CD4-positive, alpha-beta memory T cell (primary cell): ENCODE measurements at places on chromosomes 6 and 20.

- DNase-seq = no peak
Measured at GRCh38 chr6:30363459-30363858, 18.5 kb downstream of the RPP21 start.

DNA sequence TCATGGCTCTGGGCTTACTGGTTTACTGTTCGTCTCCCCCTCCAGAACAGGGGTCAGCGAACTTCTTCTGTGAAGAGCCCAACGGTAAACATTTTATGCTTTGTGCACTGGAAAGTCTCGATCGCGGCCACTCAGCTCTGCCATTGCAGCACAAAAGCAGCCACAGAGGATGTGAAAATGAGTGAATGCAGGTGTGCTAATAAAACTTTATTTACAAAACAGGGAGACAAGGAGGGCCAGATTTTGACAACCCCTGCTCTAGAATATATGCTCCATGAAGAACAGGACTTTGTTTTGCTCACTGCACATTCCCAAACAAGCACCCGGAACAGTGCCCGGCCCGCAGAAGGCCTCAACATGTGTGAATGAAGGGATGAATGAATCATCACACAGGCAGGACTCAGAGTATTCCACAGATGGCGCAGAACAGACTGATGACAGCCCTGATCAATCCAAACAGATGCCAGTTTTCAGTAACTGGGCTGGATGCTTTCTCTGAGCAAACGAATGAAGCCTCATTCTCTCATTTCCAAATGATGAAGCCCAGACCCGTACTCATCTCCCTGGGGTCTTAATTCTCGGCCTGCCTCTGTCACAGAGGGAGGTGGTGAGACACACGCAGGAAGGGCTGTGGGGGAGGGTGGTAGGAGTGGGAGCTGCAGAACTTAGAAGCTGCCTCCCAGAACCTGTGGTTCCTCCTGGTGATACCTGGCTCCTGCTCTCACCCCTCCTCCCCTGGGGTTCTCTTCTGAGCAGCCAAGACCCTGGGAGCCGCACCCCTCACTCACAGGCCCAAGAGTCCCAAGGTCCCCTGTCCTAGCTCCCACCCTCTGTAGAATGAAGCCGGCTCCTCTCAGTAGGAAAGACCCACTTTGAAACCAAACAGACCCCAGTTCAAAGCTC lies 196.4 kb downstream of the PREX1 start:
- DNase-seq = no peak

DNA sequence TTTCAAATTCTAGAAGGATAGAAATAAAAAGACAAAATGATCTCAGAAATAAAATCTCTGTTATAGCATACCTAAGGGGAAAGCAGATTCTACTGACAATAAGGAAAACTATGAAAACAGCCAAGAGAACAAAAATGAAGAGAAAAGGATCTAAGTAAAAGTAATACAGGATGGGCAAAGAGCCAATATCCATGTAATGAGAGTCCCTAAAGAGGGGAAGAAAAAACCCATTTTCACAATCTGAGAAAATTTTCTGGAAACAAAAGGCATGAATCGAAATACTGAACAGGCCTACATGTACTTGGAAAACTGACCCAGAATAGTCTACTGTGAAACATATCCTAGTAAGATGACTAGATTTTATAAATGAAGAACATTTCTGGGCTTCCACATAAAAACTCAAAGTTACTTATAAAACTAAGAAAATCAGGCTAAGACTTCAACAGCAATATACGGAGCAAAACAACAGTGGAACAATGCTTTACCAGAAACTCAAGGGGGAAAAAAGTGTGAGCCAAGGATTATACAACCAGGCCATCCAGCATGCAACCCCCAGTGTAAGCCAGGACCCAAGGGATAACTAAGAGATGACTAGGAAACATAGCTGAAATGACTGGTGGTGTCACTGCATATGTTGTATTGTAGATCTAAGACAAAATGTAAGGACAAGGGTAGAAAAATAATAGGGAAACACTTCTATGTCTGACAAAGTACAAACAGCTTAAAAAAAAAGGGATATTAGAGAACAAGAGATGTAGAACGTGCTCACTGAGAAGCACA lies 10.2 kb downstream of the NAPB start:
- DNase-seq = no peak

GRCh38 chr6:161301338-161301737 lies 27.5 kb upstream of the AGPAT4 start:
- DNase-seq = no peak

- no peak for DNase-seq
Measured at GRCh38 chr6:136982928-136983327, 60.8 kb downstream of the SLC35D3 start.

DNA sequence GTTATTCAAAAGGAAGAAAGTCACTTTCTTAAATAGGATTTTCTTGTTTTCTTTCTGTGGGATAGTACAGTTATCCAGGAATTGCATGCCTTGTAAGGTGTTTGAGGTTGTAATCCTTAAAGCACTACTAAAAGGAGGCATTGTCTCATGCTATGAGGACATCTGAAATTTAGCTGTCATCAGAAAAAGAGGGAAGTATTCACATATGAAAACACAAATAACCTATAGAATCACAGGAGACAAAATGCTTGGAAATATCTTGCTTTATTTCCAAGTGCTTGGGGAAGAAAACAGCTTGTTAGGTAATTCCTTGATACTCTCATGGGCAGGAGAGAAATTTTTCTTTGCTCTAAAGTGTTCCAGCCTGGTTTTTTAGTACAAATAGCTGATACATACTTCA lies 40.1 kb downstream of the HECA start:
- no peak for DNase-seq

DNA sequence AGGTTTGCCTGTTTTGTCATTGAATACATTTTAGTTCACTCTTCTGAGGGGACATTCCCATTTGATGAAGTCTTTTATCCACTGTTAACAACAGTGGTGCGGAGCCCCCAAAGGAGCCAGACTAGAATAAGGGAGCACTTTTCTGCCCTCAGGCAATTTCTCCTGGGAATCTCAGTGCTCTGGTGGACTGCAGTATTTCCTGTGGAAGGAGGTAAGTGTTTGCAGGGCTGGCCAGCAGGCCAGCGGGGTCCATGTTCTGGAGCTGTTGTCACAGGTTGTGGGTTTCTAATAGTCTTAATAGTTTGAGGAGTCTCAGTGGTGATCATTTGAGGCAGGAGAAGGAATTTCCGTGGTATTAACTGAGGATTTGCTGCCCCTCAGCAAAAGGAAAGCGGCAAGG lies 83.5 kb downstream of the ASXL1 start:
- no peak for DNase-seq
